ENCODE measurements at places on chromosomes 2 and 18.

- no peak for DNase-seq
Observed at GRCh38 chr18:40935423-40935822, 1019.6 kb upstream of the PIK3C3 start.

DNA sequence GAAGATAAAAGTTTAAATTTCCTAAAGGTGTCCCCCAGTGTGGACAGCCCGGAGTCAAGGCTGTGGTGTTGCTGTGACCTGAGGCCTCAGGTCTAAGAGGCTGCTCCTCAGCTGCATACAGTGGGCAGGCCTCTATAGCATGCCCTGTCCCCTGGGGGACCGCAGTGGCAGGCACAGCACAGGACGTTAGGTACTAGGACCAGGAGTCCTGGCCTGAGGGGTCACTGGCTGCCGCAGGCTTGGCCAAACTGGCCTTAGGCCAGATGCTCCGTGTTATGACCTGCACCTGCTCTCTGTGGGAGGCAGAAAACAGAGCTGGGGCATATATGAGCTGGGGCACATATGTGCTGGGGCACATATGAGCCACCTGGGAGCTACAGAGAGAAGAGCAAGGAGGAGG lies 21.2 kb upstream of the MAL start:
- DNase-seq = no peak

- no peak for DNase-seq
Observed at GRCh38 chr2:239215136-239215925, 185.5 kb downstream of the HDAC4 start.

DNA sequence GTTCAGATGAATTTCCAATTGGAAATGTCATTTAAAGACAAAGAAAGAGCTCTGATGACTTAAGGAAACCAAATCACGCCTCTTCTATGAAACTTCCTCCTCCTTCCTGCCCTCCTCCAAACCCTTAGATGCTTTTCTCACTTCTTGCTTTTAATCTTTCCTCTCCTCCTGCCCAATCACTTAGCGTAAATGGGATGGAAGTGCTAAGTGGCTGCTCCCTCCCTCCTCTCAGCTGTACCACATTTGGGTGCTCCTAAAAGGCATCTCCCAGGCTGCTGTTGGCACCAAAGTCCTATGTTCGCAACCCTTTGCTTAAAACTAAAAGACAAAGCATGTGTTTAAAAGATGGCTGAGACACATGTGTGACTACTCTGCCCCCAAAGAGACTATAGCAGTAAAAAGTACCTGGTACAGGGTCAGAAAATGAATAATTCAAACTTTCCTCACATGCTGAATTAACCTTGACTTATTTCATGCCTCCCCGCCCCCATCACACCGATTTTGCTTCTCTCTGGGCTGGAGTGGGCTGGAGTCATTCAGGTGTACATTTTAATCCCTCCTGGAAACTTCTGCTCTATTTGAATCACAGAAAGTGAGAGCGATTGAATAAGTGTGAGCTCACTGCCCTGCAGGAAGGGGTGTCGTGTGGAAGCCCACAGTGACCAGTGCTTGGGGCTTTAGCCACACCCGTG lies 59.2 kb upstream of the KLF7 start:
- no peak for DNase-seq

GRCh38 chr2:102386004-102386403 lies 30.4 kb downstream of the IL18R1 start:
- no peak for DNase-seq

- no peak for DNase-seq
Observed at GRCh38 chr2:17195016-17195415, 323.2 kb downstream of the RAD51AP2 start.

DNA sequence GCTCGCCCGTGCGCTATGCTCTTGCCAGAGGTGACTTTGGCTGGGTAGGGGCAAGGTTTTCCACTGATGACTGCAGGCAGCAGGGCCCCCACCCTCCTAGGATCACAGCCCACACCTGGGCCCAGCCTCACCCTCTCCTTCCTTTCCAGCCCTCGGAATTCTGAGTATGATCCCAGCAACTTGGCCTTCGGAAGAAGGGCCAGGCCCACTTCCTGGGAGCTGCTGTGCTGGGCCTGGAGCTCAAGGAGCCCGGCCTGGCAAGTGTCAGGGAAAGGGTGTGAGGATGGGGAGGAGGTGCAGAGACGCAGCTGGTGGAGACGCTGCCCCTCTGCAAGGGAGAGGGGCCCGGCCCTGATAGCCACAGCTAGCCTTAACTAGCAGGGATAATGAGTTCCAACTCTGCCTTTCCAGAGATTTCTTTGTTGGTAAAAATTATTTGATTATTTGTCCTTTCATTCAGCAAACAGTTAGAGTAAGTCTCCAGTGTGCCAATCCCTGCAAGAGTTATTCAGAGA lies 1.7 kb upstream of the CNDP1 start:
- DNase-seq = no peak

- DNase-seq = no peak
Observed at GRCh38 chr2:37928377-37928776, 3.3 kb downstream of the RMDN2 start.

DNA sequence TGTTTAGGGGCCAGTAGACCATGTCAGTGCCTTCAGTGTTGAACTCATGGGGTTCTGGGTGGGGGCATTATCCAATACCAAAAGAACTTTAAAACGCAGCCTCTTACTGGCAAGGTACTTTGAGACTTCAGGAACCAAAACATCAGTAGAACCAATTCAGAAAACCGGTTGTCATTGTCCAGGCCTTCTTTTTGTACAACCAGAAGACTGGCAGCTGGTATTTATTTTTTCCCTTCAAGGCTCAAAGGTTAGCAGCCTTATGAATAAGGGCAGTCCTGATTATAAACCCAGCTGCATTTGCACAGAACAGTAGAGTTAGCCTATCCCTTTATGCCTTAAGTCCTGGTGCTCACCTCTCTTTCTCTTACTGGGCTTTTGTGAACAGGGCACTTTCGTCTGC lies 113.8 kb upstream of the EML6 start:
- no peak for DNase-seq

DNA sequence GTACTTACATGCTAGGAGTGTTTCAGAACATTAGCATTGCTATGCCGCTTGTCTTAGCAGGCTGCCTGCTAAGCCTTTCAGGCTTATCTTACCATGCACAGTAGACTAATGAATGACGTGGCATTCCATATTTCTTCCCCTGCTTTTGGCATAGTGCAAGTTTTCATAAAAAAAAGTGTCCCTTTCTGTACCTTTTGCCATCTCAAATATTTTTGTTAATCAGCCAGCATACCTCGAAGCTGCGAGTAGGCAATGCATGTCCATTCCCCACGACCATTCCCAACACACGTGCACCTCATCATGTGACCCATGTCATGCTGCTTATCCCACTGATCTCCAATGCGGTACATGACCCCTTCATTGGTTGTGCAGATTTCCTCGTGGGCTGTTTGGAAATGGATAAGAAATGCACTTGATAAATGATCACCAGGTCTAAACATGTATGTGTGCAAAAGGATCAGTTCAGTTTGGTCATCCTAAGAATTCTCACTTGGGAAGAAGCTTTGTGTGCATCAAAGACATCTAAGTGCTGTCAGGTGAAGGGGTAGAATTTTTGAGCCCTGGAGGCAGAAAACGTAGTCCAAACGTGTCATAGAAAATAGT lies 13.9 kb downstream of the FN1 start:
- DNase-seq = no peak

- peak; percentile 12 for DNase-seq
Observed at GRCh38 chr2:137838255-137839092, 125.8 kb upstream of the HNMT start.

DNA sequence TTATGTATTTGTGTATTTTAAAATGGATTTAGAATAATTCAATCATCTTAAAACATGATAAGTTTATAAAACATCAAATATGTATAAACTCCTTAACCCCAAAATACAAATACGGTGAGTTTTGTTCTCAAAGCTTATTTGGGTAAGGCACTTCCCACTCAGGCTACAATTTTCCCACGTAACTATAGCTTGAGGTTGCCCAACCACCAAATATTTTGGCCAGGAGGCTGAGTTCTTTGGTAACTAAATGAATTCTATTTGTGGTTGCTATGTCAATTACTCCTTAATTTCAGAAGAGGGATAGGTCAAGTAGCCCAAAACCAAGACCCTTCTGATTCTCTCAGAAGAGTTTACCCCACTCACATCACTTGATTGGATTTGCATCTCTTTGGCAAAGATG lies 70.4 kb downstream of the MYL12B start:
- no peak for DNase-seq

- no peak for DNase-seq
Observed at GRCh38 chr18:24942144-24942543, 409.8 kb downstream of the ZNF521 start.

DNA sequence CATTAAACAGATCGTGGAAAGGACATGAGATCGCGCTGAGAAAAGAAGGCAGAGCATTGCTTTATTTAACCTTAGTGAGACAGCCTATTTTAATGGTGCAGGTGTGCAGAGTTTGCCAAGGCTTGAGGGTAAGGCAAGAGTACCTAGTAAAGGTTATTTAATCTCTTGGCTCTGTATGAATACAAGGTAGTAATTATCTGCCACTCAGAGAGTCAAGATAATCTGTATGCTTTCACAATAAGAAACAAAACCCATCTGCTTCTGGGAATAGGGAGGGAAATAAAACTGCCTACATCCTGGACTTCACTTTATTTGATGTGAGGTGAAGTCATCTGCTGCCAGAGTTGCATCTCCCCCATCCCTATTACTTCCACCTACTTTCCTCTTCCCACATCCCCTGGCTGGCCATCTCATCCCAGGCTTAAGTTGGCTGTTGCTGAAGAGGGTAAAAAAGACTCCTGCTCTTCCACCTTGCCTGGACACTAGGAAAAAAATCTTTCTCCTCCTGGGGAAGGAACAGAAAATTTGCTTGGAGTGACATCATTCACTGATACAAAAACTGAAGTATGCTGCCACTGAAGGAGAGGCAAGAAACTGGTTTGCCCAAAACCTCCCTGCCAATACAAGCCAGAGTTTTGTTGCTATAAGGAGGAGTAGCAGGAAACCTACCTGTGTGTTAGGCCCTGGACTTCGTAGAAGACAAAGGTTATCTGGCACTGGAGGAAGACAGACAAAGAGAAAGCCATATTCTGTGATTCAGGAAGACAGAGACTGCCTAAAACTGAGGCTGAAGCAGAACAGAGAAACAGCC lies 35.8 kb upstream of the ARHGAP25 start:
- DNase-seq = no peak

- DNase-seq = no peak
Observed at GRCh38 chr2:79630060-79630459, 117.2 kb downstream of the CTNNA2 start.

GRCh38 chr2:1162768-1163584 lies 212.3 kb downstream of the SNTG2 start:
- DNase-seq = peak; percentile 9

GRCh38 chr2:98669675-98670074 lies 61.3 kb downstream of the MGAT4A start:
- no peak for DNase-seq

- no peak for DNase-seq
Observed at GRCh38 chr2:205545971-205546816, 136.1 kb upstream of the NRP2 start.

GRCh38 chr2:142241016-142241415 lies 110.2 kb upstream of the LRP1B start:
- DNase-seq = no peak

- DNase-seq = no peak
Observed at GRCh38 chr2:12672711-12673315, 43.9 kb upstream of the TRIB2 start.

DNA sequence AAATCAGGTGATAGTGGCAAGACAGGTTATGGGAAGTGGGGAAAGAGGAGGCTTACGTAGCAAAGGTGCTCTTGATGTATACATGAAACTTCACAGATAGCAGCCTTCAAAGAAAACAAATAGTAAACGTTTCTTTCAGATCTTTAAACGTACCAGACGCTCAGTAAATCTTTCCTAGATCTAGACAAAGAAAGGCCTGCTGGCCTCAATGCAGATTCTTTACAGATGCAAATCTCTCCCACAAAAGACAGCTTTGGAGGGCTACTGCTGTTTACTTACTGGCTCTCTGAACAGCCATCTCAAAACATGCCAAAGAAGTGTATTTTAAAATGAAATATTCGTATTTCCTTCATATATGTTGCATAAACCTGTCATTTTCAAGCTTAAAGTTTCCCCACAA lies 1279.9 kb upstream of the NRXN1 start:
- no peak for DNase-seq

DNA sequence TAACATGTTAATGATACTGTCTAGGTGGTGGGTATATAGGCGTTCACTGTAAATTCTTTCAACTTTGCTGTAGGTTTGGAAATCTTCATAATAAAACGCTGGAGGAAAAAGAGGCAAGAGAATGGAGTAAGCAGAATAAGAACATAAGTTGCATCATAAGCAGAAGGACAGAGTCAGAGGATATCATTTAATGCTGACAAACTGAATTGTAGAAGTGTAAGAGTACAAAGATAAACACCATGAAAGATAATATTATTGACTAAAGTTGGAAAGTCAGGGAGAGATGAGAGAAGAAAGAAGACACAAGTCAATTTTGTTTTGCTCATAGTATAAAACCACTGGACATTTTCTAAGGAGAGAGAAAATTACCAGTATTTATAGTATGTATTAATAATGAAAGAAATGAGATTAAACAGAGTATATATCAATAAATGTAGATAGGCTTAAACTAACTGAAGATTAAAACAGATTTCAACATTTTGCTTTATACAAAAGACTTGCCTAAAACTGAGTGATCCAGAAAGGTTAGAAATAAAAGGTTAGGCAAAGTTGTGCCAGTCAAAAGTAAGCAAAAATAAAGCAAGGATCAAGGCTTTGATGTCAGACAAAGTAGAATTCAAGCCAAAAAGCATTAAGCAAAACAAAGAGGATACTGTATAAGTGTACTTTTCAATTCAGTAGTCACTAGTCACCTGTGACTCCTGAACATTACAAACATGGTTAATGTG lies 42.4 kb upstream of the VIT start:
- DNase-seq = no peak

- DNase-seq = no peak
Observed at GRCh38 chr2:71944806-71945602, 202.7 kb downstream of the CYP26B1 start.

GRCh38 chr2:234761910-234762309 lies 189.9 kb upstream of the SH3BP4 start:
- DNase-seq = no peak

GRCh38 chr18:56823986-56824565 lies 172.9 kb downstream of the WDR7 start:
- DNase-seq = no peak

DNA sequence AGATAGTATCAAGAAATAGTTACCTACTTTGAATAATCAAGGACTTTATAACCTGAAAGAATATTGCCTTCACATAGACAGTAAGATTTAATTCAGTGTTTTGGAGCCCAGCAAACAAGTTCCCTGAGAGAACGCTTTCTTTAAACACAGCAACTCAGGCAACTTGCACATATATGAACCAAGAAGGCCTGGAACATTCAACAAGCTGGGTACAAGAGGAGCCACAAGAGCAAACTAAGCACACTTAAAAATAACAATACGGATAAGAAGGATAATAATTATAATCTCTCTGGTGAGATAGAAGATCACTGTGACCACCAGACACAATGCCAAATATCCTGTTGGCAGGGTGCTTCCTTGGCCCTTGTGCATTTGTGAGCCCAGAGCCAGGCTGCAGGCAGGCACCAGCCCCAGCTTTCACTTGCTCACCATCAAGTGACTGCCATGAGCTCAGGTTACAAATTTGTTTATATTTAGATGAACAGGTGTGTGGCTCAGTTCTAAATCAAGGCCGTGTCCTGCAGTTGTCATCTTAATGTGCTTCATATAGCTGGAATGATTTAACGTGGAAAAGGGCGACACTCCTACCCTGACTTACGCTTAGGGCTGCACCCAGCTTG lies 446.6 kb downstream of the IRS1 start:
- no peak for DNase-seq

Measured in central memory CD4-positive, alpha-beta T cell (primary cell).